ENCODE measurements at places on chromosomes 1 and 21.

GRCh38 chr1:31510853-31511789 is 65.2 kb upstream of the TINAGL1 start:
- peak; percentile 51 for DNase-seq

DNA sequence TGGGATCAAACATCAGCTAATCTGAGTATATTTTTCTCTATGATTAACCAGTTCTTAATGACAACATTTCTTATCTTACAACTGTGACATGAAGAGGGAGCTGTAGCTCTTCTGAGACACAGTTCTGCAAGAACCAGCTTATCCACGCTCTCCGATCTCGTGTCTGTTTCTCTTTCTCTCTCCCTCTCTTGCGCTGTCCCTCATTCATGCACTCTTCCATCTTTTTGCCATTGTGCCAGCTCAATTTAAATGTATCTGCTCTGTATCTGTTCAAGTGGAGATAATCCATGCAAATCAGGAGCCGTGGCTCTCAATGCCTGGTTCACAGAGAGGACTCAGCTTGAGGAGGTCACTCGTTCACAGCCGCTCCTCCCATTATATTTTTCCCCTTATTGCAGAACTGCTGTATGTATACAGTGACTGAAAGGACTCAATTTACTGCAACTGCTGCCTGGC is 494.7 kb upstream of the ADGRL2 start:
- peak; percentile 49 for DNase-seq

DNA sequence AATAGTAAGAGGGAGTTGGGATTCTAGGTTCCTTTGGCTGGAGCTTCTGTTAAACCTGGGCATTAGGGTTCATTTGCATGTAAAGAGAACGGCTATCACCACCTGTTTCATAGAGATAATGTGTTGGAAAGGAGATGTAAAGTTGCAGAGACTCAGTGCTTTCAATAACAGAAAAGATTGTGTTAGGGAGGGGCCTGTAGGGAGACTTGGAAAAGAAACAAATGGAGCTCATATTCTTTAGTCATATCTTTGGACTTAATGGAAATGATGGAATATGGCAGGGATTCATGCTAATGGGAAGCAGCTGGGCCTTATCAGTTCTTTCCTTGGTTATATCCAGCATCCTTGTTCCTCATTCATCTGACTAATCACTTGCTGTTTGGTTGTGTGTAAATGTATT is 144.9 kb downstream of the CD247 start:
- DNase-seq: no peak

DNA sequence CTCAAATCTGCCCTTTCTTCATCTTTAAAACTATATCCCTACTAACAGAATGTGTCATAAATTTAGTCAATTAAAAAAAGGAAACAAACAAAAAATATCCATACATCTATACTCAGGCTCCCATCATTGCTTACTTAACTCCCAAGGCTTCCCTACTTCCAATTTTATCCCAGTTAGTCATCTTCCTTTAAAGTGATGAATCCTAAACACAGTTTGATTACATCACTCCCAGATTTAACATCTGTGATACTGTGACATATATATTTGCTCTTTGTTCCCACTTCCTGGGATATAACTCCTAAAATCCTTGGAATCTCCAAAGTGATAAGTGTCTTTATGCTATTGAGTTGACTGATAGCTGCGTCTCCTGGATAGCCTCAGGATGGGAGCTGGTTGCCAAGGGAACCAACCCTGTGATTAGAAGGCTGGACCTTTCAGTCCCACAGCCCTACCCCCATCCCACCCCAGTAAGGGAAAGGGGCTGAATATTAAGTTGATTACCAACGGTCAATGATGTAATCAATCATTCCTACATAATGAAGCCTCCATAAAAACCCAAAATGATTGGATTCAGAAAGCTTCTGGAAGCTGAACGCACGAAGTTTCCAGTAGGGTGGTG is 21.6 kb downstream of the GLMN start:
- no peak for DNase-seq

GRCh38 chr1:205421798-205422197 is at the start of gene LEMD1:
TSS of gene LEMD1 (minus strand) at chr1:205422056. CDS start at chr1:205420536, 1,520 bp downstream.
- no peak for DNase-seq

DNA sequence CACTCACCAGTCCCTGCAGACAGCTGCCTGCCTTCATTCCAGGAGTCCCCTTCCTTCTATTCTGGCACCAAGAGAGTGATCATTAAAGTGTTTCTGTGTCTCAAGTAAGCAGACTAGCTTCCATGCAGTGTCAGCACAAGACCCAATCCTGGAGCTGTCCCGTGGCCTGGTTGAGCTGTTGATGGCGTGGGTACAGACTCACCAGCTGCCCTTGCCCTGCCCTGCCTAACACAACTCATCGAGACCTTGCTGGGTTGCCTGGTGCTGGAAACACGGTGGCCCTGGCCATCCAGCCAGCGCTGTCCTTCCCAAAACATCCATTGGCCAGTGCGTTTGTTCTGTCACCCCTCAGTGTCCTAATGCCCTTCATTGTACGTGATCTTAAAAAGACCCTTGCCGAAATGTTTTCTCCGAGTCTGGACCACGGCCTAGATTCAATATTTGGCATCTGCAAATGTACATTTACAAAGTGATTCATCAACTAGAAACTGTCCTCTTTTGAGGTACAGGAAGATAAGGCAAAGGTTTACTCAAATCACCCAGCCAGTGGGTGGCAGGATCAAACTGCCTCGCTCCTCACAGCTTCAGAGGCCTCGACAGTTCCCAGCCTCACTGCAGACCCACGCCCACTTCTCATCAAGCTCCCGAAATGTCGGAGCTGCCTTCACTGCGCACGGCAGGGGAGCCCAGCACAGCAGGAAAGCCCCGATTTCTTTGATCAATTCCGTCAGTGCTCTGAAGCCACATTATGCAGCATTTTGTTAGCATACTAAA is 494.2 kb downstream of the KIF26B start:
- DNase-seq: no peak

DNA sequence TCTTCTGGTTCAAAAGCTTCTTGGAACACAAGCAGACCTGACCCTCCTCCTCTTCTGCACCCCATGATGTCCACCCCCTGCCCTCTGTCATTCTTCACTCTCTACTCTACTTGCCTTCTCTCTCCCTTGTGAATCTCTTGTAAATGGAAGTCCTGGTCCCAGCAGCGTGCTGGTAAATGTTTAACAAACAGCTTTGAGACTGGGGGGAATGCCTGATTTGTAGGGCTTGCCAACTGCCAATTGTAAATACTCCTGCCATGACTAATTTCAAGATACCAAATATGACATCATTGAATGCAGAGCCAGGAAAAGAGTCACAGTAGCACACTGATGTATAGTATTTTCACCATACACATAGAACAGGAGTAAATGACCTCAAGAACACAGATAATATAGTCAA is 40.9 kb upstream of the LRRN2 start:
- no peak for DNase-seq

- DNase-seq: no peak
These were observed 31.6 kb downstream of the TTLL7 start for GRCh38 chr1:83967336-83967735.

DNA sequence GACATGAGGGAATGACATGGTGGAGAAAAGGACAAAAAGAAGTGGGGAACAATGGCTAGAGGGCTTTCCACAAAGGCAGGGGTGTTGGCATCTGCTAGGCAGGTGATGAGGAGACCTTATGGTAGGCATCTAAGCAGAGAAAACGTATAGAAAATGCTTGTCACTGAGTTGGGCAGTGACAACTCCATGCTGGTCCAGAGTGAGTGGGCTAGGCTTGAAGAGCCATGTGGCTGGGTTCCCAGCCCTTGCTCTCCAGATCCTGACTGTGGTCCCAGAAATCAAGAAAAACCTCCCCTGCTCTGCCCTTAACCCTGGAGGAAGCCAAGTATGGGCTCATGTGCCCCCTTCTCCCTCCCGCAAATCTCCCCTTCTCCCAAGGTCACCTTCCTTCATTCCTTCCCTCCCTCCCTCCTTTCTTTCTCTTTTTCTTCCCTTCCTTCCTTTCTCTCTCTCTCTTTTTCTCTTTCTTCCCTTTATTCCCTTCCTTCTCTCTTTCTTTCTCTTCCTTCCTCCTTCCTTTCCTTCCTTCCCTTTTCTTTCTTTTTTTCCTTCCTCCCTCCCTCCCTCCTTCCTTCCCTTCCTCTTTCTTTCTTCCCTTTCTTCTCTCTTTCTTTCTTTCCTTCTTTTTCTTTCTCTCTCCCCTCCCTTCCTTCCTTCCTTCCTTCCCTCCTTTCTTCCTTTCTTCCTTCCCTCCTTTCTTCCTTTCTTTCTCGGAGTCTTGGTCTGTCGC is 102.8 kb downstream of the NAV1 start:
- no peak for DNase-seq

DNA sequence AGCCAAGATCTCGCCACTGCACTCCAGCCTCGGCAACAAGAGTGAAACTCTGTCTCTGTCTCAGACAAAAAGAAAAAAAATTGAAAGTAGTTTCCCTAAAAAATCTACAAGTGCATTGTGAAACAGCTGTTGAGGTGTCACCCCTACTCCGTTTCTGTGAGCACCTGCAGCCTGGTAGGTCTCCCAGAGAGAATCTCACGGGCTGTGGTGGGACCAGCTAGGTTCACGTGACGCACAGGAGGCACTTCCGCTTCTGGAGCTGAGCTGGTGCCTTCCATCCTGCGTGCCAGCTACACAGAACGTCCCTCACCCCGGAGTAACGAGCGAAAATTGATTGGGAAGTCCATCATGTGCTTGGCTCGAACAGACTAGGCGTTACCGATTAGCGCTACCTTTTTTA is 66.8 kb downstream of the COL24A1 start:
- no peak for DNase-seq

- DNase-seq: no peak
These were observed 46.9 kb upstream of the LIN9 start for GRCh38 chr1:226355669-226356551.

DNA sequence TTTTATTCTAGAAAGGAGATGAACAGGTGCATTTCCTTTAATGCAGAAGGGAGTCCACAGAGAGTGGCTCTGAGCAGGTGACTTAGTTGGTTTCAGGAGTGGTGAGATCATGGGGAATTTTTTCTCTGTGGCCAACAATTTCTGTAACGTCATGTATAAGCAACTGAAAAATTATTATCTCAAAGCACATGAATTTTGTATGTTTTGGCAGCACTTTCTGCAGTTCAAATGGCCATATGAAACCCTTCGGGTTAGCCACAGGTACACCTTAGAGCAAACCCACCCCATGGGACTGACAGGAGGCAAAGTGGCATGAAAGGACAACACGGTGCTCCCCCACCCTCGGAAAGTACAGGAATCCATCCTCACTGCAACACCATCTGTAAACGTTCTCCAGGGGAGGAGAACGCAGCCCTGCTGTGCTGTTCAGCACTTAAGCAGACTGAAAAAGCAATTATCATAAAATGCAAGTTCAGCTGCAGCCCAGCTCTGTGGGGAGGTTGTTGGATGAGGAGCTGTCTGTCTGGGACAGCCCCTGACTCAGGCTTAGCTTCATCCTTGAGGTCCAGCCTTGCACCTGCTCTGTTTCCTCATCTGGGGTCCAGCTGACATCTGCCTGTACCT is 55.8 kb upstream of the CLDN14 start:
- DNase-seq: no peak

DNA sequence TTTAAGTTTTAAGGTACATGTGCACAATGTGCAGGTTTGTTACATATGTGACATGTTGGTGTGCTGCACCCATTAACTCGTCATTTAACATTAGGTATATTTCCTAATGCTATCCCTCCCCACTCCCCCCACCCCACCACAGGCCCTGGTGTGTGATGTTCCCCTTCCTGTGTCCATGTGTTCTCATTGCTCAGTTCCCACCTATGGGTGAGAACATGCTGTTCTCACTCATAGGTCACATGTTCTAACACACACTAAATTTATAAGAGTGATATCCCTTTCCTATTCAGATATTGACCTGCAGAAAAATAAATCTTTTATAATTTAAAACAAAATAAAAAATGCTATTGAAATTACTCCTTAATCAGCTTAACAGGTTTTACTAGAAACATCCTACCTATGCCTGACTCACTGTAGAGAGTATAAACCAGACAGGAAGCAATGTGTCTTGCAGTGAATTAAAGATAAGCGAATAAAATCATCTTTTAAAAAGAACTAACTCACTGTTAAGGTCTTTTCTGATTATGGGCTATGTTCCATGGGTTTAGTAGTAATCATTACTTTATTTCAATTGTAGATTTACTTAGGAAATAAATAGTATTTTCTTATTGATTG is 82.0 kb upstream of the DPH5 start:
- DNase-seq: no peak

- DNase-seq: no peak
These were observed 28.4 kb downstream of the CD48 start for GRCh38 chr1:160682983-160683865.

- no peak for DNase-seq
These were observed 28.6 kb downstream of the AGPAT3 start for GRCh38 chr21:43893536-43894205.

- DNase-seq: no peak
These were observed 22.5 kb upstream of the SIKE1 start for GRCh38 chr1:114803001-114803400.

DNA sequence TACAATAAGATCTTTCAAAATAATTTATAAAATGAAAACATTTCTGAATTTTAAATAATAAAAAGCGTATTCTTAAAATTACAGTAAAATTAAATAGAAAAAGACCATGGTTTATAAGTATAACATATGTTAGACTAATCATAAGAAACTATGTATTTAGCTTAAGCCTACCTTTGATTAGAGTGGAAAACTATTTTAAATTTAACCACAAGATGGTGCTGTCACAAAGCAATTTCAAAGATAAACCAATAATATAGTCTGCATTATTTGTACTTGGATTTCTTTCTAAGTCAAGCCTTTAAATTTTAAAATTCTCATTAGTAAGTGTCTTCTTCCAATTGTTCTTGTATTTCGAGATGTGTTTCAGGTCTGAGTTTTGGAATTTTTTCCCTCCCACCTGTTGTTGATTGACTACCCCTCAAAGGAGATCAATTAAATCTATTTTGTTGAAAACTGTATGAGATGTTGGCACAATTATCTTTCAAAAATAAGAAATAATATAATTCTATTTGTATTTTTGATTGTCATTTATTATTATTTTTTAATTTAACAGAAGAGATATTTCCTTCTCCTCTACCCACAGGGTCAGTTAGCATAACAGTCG is 459.8 kb downstream of the KCNT2 start:
- peak; percentile 9 for DNase-seq

DNA sequence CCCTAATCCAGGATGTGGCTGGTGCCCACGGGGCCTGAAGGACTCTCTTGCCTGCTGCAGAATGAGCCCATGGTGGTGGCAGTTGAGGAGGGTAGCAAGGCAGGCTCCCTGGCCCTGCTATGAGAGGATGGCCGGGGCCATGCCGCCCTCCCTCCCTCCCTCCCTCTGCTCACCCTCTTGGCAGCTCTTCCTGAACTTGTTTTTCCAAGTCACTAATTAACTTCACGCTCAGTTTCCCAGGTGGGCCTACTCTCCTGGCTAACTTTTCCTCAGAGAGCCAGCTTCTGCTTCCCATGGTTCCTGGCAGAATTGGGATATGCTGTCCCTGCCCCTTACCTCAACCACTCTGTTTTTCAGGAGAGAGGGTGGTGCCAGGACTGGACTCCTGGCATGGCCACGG is 10.2 kb downstream of the KCNC4 start:
- DNase-seq: no peak

DNA sequence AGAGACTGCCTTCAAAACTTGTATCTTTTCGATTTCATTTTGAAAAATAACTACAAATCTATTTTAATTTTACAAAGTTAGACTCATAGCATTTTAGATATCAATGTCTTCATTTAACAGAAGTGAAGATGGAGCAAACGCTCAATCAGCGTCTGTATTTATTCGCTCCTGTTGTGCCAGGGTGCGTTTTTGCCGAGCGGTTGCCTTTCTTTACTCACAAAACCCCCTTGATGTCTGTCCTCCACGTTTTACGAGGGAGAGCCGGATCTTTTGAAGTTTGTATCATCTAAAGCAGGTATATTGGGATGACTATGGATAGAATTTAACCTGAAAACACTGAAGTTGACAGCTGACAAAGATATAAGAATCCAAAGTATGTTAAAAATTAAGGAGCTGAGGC is 44.6 kb downstream of the MRPL39 start:
- DNase-seq: no peak

All from T47D (cell line).